NCI-H187 (cell line): ENCODE measurements at places on chromosomes 12 and 14.
A peak's percentile ranks its signal among the peaks of the same experiment; 100 is the strongest.

- DNase-seq: no peak
These were observed 97.9 kb downstream of the RFLNA start for GRCh38 chr12:124392667-124393413.

DNA sequence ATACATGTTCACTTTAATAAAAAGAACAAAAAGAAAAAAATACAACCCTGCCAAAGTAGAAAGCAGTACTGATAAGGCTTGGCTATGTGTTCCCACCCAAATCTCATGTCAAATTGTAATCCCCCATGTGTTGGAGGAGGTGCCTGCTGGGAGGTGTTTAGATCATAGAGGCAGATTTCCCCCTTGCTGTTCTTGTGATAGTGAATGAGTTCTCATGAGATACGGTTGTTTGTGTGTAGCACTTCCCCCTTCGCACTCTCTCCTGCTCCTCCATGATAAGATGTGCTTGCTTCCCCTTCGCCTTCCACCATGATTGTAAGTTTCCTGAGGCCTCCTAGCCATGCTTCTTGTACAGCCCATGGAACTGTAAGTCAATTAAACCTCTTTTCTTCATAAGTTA, 59.9 kb downstream of the USP15 start:
- no peak for DNase-seq

DNA sequence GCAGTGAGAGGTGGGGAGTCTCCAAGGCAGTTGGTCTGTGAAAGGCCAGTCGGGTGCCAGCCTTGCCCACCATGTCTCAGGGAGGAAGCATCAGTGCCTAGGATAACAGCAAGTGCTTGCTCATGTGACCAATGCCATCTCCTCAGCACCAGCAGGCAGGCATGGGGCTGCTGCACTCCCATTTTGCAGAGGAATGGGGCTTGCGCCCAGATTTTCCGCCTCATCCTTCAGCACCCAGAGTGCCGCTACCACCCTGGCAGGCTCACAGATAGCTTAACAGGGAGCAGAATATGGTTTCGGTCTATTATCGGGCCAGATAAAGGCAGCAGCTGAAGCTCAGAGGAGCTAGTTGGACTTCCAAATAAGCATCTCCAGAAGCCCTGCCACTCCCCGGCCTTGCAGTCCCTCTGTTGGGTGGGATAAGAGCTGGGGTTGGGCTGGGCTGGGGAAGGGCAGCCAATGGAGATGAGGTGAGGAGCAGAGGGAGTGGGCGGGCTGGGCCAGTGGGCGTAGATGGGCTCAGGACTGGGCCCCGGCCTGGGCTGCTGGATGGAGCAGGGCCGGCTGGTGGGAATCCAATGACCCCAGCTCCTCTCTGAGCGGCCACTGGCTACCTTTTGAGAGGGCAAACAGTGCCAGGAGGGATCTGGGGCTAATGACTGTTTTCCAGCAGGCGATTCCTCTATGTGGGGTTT, 8.4 kb upstream of the KRT80 start:
- DNase-seq: no peak

DNA sequence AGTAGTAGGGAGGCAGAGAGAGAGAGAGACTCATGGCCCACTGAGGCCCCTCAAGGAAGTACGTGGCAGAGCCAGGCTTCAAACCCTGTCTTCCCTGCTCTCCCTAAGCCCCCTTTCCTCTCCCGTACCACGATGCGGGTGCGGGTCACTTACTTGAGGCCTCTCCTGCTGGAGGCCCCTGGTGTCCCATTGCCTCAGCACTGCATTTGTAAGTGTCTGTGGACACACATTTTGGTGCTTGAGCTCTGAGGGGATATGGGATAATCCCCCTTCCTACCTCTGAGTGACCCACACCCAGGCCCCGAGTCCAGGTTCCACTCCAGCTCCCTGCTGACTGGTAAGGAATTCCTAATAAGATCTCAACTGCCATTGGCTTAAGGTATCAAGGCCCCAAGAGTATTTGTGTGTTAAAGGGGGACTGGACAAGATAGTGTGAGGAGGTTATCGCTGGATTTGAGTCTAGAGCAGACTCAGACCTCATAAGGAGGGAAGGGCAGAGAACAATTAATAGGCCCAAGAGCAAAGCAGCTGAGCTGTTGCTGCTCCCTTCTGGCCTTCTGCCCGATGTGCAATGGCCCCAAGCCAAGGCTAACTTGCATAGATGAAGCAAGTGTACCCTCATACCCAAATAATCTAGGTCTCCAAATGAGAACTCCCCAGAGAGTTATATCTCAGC, 71.9 kb downstream of the CRACR2A start:
- no peak for DNase-seq

- DNase-seq: no peak
These were observed 734.2 kb downstream of the MED13L start for GRCh38 chr12:115543269-115543668.

GRCh38 chr12:91663744-91664143, 481.1 kb upstream of the DCN start:
- no peak for DNase-seq

DNA sequence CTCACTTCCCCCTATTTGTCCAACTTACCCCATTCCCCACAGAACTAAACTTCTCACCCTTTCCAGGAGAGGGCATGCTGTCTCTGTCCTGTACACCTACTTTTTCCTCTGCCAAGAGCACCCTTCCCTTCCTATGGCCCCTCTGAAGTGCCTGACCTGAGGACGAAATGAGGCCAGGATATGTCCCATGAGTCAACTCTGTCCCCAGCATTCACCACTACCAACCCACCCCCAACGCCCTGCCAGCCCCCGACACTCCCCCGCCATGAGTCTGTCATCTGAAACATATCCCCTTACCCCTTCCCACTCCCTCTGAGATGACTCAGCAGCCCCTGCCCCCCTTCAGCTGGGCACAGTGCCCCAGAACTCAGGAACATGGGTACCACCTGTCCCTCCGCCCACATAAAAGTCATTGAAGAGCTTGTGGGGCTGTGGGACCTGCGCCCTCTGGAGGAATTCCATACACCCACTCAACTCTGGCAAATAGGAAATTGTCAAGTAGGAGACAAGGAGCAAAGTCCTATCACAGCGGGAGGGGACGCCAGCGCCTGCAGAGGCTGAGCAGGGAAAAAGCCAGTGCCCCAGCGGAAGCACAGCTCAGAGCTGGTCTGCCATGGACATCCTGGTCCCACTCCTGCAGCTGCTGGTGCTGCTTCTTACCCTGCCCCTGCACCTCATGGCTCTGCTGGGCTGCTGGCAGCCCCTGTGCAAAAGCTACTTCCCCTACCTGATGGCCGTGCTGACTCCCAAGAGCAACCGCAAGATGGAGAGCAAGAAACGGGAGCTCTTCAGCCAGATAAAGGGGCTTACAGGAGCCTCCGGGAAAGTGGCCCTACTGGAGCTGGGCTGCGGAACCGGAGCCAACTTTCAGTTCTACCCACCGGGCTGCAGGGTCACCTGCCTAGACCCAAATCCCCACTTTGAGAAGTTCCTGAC, 26.3 kb downstream of the ITGA7 start:
- no peak for DNase-seq

GRCh38 chr14:21431126-21431525, 24.8 kb downstream of the CHD8 start:
- DNase-seq: no peak

DNA sequence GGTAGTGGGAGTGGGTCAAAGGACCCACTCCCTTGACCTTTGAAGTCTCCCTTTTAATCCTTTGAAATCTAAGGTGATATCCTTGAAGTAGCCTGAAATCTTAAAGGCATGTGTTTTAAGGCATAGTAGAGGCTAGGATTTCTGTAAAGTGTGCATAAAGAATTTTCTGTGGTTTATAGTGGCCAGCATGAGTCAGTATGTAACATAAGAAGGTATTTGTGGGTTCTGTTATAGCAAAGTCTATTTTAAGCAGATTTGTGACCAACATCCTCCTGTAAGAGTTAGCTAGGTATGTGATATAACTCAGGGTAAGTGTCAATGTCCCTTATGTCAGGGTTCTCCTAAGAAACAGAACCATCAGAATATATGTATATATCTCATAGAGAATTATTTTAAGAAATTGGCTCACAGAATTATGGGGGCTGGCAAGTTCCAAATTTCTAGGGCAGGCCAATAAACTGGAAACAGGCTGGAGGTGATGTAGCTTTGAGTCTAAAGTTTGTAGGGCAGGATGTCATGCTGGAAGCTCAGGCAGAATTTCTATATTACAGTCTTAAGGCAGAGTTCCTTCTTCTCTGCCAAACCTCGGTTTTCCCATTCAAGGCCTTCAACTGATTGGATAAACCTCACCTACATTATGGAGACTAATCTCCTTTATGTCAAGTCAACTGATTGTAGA, 18.7 kb upstream of the EPYC start:
- no peak for DNase-seq

DNA sequence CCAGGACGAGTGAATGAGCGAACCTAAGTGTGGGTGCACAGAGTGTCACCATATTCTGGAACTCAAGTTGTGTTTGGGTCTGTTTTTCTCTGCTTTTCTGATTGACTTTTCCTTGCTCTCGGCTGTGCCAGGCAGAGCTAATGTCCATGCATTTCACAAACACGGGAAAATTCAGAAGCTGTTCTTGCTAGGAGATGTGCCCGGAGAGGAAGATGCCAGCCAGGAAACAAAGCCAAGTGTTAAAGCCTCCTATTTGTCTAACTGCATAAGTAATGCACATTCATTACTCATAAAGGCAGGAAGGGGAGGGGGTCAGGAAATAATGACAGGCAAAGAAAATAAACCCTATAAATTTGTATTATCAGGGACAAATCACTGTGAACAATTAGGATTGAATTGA, 250.4 kb upstream of the SFSWAP start:
- no peak for DNase-seq

GRCh38 chr12:88945051-88945732, 364.9 kb upstream of the KITLG start:
- no peak for DNase-seq

GRCh38 chr12:116092162-116092561, 185.3 kb downstream of the MED13L start:
- no peak for DNase-seq

GRCh38 chr14:71467361-71467811, 464.8 kb upstream of the RGS6 start:
- DNase-seq: no peak

GRCh38 chr12:72230589-72230988, 41.6 kb upstream of the TRHDE start:
- DNase-seq: no peak

- DNase-seq: no peak
These were observed 74.2 kb upstream of the CSRP2 start for GRCh38 chr12:76952995-76953394.

DNA sequence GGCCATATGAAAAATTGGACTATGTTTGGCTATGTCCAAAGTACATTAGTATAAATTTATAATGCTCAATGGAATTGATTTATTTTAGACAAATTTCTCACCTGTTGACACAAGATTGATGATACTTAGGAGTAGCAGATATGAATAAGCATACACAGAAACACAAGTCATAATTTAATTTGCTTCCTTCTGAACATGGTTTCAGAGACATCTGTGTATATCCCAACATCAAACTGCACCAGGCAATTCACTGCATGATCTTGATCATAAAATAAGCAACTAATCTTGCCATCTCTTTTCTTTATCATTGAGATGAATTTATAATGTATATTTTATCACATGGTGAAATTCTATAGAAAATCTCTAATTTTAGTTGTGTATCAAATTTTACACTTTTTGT, 3.8 kb downstream of the CLECL1 start:
- no peak for DNase-seq

- peak; percentile 39 for DNase-seq
These were observed 24.6 kb downstream of the TPCN1 start for GRCh38 chr12:113245695-113246477.

DNA sequence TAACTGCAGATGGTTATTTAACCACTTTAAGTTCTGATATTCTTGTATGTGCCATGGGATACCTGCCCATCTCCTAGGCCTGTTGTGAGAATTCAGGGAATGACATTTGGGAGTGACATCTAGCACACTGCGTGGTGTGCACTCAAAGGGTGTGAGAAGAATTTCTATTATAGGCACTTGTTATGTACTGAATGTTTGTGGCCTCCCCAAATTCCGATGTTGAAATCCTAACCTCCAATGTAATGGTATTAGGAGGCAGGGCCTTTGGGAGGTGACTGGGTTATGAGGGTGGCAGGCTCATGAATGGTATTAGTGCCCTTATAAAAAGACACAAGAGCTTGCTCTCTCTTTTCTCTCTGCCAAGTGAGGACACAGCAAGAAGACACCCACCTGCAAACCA, 27.6 kb downstream of the VCPKMT start:
- no peak for DNase-seq

- DNase-seq: no peak
These were observed 183.3 kb upstream of the LMO3 start for GRCh38 chr12:16789204-16789790.

DNA sequence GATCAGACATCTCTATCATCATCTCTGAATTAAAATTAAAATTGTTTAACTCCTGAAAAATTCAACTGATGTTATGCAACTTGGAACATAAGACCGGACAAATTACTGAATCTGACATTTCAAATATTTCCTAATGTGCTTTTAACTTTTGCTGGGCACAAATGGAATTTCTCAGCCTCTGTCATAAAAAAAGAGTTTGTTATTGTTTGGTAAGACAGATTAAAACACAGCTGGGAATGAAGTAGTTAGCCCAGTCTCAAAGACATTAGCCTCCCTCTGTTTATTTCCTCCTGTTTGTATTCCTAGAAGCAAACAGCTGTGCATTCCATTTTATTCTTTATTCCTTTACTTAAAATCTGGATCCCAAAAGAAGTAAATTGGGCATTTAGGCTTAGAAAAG, 29.4 kb downstream of the PLEKHA5 start:
- DNase-seq: no peak

DNA sequence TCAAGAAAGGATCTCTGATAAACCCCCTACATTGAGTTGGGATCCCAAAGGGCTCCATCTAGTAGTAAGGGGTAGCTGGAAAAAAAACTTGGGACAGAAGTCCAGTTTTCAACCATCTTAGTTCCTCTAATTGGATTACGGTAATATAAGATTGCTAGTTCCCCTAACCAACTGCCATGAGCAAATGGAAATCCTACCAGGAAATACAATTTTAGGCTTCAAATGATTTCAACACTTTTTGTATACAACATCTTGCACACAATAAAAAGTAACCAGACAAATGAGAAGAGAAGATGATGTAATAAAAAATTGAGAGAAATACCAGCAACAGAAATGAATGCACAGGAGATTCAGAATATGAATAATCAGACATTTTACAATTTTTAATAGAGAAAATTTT, 73.0 kb downstream of the TSHR start:
- no peak for DNase-seq

DNA sequence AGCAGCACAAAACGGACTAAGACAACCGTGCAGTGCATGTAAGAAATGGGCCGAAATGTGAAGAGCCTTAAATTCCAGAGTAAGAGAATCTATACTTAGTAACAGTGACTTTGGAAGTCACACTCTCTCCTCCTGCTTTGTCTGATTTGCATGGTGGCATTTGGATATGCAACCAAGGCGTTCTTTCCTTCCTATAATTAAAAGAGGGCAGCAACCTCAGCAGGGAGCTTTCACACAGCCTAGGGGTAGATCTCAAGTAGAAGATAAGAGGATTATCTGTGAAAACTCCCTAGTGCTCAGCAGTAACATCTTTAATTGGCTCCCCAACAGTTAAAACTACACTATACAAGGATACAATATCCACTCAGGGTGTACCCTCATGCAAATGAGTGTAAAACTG, 16.5 kb downstream of the GMFB start:
- DNase-seq: no peak

GRCh38 chr14:58167057-58167456, 15.0 kb upstream of the ARMH4 start:
- DNase-seq: no peak

- DNase-seq: no peak
These were observed 39.1 kb downstream of the NT5DC3 start for GRCh38 chr12:103801709-103802585.
